LNCaP clone FGC (cell line): ENCODE measurements at places on chromosomes 1 and 21.

DNA sequence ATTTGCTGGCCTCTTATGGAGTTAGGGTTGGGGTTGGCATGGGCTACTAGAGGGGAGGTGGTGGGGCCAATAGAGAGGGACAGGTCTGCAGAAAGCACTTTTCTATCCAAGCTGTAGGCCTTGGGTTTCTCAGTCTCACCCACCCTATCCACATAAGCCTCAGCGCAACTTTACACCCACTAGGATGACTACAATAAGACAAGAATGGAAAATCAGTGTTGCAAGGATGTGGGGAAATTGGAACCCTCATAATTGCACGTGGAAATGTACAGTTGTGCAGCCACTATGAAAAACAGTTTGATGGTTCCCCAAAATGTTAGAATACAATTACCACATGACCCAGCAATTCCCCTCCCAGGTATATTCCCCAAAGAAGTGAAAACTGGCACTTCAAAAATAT is 14.0 kb upstream of the GSTM4 start:
- no peak for DNase-seq

DNA sequence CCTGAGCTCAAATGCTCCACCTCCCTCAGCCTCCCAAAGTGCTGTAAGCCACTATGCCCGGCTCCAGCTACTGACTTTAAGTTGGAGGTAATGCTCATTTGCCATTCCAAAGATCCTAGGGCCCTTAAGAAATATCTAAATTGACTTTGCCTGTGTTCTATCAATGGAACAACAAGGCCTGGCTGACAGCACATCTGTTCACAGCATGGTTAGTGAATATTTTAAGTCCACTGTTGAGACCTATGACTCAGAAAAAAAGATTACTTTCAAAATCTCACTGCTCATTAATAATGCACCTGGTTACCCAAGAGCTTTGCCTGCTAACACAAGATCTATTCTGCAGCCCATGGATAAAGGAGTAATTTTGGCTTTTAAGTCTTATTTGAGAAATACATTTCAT is 3.5 kb upstream of the SSX2IP start:
- no peak for DNase-seq

GRCh38 chr1:27525296-27526272 is 35.6 kb upstream of the WASF2 start:
- no peak for DNase-seq

GRCh38 chr1:59366346-59366745 is 69.5 kb downstream of the FGGY start:
- no peak for DNase-seq

GRCh38 chr1:155022136-155022926 is 11.2 kb downstream of the DCST2 start:
- DNase-seq = no peak

GRCh38 chr21:20258542-20258941 is 739.7 kb upstream of the NCAM2 start:
- no peak for DNase-seq

GRCh38 chr1:6935911-6936690 is 150.8 kb downstream of the CAMTA1 start:
- DNase-seq = no peak

GRCh38 chr1:71080230-71080738 is 551 bp downstream of the ZRANB2 start:
- no peak for DNase-seq

DNA sequence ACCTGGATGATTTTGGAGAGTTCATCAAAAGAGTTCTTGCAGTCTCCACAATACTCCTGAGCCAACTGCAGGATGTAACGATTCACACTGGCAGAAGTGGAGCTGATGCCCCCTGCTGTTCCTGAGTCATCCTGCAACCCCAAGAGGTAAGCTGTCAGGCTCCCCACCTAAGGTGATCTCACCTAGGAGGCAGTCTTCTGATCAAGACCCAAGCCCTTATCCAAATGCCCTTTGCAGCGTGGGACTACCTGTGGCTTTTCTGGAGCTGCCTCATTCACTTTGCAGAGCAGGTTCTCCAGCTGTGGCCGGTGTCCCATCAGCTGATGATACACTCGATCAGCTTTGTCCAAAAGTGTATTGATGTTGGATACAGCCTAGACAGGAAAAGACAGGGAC is 96.4 kb downstream of the UBR4 start:
- no peak for DNase-seq

GRCh38 chr21:30924146-30924700 is 42.8 kb upstream of the KRTAP11-1 start:
- no peak for DNase-seq

GRCh38 chr1:222009105-222009730 is 267.3 kb upstream of the DUSP10 start:
- no peak for DNase-seq
